SW 1271 (cell line): ENCODE measurements at places on chromosomes 3 and 15.

- no peak for DNase-seq
These were observed 135.8 kb upstream of the RORA start for GRCh38 chr15:61364871-61365270.

GRCh38 chr3:36832406-36832805 is 68.1 kb upstream of the DCLK3 start:
- DNase-seq, result no peak

- DNase-seq, result no peak
These were observed 302.9 kb downstream of the PLCL2 start for GRCh38 chr3:17187589-17188184.

DNA sequence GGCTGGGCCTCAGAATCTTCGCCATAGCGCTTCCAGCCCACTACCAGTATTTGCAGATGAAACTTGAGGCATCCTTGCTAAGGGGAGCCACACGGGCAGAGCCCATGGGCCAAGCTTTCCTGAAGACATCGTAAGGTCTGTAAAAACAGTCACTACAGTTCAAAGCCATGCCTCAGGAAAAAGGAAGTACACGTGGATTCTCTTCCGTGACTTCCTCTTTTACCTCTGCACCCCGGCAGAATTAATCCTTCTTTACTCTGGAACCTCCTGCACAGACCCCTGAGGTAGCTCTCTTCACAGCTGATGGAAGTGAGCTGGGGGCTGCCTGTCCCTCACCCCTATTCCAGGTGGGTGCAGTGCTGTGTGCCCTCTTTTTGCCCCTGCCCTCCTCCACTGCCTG is 129.2 kb downstream of the CHDH start:
- no peak for DNase-seq

DNA sequence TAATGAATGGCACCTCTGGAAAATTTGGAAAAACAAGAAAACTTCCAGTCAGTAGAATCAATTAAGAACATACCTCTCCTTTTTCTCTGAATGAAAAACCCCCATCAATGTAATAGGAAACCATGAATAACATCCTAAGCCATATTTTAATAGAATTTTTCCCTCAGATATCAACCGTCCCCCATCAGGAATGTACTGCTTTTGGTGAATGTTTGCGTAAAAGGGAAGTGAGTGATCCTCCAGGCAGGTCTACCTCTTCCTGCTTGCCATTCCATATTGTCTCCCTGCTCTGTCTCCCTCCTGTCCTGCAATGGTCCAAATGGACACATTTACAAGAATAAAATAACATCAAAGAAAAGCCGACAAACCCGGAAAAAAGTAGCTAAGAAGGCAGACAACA is 30.8 kb downstream of the LAMP3 start:
- peak; percentile 77 for DNase-seq

- no peak for DNase-seq
These were observed 9.0 kb upstream of the C3orf33 start for GRCh38 chr3:155815030-155815545.

DNA sequence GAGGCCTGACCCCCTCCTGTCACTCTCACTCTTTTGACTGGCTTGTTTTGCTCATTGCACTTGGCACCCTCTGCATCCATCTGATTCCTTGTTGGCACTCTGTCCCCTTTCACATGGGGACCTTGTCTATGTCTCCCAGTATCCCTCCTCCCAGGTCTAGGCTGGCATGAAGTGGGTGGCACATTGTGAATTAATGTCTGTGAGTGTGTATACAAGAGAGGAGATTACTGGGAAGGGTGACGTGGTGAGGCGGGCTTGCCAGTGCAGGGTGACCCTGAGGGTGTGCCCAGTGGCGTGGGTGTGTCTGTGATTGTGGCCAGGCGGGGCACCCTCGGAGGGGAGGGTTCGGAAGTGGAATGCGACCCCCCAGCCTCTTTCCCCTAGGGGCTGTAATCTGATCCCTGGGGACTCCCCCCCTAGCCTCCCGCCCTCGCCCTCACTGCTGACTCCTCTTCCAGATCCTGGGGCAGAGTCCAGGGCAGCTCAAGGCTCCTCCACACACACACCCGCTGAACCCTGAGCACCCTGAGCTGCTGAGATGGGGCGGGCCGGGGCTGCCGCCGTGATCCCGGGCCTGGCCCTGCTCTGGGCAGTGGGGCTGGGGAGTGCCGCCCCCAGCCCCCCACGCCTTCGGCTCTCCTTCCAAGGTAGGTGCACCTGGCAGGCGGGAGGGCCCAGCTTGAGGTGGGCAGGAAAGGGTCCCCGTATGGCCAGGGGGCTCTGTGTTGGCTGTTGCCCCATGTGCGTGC is at the start of gene SEMA3B:
TSS of gene SEMA3B (plus strand) at position 445 of the 749 bp plus-strand sequence. CDS start at position 539, 94 bp downstream.
- DNase-seq, result no peak
